ENCODE measurements at places on chromosomes 5 and 9.

DNA sequence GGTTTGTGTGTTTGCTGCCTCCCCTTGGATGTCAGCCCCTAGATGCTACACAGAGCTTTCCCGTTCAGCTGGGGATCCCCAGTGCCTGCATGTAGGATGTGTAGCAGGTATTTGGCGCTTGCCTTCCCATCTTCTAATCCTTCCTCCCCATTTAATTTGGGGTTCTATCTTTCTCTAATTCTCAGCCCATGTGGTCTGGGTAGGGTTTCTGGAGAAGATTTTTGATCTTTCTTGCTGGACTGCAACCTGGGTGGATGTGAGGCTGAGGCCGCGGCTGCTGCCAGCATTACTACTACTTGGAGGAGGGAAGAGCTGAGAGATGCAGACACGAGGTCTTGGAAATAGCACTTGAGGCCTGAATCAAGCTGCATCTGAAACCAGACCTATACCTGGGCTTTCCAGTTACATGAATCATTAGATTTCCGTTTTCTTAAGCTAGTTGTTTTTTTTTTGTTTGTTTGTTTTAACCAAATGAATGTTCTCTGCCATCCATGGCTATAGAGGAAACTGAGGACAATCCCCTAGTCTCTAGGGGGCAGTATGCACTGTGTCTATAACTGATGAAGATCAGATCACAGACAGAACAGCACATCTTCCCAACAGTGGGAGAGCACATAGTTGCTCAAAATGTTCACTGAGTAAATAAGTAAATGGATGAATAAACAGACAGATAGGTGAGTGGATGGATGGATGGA, 178.6 kb downstream of the FGF18 start:
- no peak for DNase-seq

DNA sequence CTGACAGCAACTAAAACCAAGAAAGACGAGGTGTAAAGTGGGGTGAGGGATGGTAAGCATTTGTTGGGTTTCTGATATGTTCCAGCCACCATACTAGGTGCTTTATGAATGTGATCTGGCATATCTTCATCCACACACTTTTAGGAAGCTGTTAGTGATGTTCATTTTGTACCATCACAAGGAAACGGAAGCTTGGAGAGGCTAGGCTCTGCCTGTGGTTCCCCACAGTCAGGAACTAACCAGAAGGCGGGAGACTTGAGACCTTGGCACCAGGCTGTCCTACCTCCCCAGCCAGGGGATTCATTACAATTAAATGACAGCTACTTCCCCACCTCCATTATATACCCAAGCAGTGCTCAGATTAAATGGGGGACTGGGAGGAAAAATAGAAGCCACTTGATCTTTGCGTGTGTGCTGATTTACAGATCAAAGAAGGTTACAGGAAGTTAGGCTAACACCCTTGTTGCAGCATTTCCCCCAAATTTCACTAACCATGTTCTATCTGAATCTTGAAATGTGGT, 43.0 kb downstream of the SFXN1 start:
- DNase-seq: no peak

- DNase-seq: no peak
Observed at GRCh38 chr9:87499424-87500017, 1.9 kb downstream of the DAPK1 start.

DNA sequence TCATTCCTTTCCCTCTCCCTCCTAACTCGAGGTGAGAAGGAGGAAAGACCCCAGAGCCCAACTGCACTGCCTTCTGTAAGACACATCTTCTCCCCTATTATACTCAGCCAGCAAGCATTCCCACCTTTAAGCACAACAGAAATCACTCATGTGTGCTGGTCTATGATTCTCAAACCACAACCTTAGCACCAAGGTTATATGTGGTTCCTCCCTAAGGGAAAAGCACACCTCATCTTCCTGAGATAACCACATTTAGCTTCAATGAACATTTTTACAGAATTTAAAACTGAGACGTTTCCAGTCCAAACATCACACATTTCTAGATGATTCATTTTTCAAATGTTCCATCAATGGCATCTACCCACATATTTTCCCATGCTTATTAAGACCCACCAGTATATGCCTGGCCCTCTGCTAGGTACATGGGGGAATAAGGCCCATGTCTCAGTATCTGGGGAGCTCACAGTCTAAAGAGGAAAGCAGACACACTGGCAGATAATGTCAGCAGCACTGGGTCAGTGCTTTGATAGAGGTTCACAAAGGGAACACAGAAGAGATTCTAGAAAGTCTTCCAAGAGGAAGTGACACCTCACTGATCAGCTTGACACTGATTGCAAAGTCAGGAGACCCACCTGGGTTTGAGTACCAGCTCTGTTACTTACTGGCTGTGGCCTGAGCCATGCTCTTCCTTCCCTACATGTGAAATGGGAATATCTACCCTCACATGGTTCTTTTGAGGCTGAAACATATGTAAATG, 245.4 kb downstream of the DENND1A start:
- DNase-seq: no peak

GRCh38 chr9:33378121-33378795, 24.1 kb downstream of the AQP7 start:
- DNase-seq: peak; percentile 35

- no peak for DNase-seq
Observed at GRCh38 chr9:87285183-87285850, 212.3 kb upstream of the DAPK1 start.

DNA sequence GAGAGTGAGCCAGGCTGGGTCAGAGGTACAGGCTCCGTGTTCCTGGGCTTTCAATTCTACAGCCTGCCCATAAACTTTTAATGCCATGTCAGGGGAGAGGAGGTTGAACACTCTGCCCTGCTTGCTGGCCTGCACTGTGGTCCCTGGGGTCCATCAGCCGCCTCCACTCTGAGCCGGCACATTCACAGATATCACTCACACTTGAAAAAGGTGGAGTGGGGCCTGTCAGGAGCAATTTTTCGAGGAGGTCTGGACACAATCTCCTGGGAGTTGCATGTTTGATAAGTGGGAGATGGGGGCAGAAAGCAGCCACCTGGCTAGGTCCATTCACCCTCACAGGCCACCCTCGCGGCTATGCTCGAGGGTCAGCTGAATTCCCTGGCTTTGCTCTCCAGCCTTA, 22.9 kb downstream of the S1PR3 start:
- no peak for DNase-seq

GRCh38 chr9:37784291-37784615, 611 bp downstream of the EXOSC3 start:
- no peak for DNase-seq

DNA sequence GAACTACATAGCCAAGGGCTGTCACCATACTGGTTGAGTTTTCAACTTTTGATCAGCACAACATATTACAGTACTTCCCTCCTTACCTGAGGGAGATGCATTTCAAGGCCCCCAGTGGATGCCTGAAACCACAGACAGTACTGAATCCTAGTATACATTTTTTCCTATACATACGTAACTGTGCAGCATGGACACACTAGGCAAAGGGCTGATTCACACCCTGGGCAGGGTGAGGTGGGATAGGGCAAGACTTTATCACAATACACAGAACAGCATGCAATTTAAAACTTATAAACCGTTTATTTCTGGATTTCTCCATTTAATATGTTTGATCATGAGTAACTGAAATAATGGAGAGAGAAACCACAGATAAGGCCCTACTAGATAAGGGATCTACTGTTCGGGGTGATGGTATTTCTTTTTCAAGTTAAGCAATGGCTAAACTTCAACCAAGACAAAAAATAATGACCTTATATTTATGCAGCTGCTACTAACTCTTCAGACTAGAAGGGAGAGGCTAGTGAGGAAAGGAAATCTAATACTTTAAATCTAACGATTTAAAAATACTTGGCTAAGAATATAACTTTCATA, 186.9 kb upstream of the GNA14 start:
- no peak for DNase-seq
